ENCODE measurements at places on chromosomes 5 and 9.
A peak's percentile ranks its signal among the peaks of the same experiment; 100 is the strongest.

- no peak for DNase-seq
Observed at GRCh38 chr5:1833264-1834021, 32.2 kb downstream of the NDUFS6 start.

DNA sequence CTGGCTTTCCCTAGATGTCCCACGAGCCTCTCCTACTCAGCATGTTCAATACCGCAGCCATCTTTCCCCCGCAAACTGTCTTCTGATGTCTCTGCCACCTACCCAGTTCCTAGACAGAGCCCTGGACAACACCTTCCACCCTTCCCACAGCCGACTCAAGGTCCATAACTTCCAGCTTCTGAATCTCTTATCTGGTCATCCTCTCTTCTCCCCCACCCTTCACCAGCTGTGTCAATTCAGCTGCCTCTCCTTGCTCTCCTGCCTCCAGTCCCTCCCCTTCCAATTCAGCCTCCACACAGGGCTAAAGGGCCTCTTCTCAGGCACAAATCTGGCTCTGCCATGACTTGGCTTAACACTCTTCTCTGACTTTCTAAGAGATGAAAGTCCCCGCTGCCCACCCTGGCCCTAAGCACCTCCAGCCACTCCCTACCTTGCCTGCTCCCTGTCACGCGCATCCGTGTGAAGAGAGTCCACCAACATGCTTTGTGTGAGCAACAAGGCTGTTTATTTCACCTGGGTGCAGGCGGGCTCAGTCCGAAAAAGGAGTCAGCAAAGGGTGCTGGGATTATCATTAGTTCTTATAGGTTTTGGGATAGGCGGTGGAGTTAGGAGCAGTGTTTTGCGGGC lies 25.2 kb downstream of the AQP7 start:
- DNase-seq, result no peak

DNA sequence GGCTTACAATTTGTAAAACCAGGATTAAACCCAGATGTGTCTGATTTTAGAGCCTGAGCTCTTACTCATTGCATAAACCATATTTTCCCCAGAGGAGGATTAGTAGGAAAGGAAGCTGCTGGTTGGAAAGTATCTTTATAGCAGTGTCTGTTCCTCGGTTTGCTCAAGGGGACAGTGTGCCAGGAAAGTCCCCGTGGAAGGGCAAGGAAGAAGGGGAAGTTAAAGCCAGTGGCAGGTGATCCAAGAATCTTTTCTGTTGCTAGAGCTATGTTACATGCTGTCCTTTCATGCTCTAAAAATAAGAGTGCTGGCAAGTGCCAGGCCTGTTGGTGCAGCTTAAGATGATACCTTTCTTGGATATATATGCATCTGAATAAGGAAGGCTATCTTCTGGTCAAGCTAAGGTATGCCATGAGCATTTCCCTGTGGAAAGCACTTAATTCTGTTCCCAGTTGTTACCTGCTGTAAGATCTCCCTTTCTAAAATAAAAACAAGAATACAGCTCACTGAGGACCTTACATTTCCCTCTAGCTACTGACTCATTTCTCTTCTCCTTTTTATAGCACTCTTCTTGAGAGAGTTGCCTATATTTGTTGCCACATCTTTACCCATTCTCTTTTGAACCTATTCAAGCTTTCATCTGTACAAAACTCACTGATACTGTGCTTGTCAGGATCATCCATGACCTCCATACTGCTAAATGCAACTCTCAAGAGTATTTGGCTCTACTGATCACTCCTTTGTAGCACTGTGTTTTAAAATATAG lies 8.0 kb downstream of the PDCD1LG2 start:
- no peak for DNase-seq

DNA sequence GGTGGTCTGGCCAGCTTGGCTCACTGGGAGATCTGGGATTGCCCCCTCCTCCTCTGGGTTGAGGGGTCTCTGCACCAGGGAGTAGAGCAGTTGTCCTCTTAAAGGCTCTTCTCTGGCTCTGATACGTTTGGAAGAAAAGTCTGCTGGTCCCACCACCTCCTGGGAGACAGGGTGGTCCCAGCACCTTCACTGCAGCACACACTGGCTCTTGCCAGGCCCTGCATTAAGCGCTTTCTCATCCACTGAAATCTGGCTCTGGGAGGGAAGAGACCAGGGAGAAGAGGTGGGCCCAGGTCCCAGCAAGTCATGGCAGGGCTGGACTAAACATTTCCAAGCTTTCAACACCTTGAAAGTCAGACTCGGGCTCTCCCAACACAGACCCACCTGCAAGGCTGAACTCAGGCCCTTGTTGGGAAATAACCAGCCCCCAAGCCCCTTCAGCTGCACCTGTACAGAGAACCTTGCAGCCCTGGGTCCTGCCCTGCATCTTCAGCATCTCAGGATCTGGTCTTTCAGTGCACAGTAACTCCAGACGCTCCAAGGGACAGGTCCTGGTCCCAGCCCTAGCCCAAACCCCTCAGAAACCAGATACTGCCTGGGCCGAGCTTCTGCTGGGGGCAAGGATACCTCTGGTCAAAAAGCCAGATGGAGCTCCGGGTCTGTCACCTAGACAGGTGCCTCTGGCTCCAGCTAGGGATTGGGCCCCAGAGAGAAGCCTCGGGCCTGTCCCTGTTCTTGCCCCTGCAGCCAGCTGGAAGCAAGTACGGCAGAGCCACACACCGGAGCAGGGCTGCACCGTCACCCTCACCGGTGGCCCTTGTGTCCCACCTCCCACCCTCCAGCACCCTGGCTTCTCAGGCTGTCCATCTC lies 134.5 kb downstream of the DAB2IP start:
- DNase-seq, result no peak

- peak; percentile 4 for DNase-seq
Observed at GRCh38 chr5:79924936-79925893, 65.8 kb downstream of the MTX3 start.

DNA sequence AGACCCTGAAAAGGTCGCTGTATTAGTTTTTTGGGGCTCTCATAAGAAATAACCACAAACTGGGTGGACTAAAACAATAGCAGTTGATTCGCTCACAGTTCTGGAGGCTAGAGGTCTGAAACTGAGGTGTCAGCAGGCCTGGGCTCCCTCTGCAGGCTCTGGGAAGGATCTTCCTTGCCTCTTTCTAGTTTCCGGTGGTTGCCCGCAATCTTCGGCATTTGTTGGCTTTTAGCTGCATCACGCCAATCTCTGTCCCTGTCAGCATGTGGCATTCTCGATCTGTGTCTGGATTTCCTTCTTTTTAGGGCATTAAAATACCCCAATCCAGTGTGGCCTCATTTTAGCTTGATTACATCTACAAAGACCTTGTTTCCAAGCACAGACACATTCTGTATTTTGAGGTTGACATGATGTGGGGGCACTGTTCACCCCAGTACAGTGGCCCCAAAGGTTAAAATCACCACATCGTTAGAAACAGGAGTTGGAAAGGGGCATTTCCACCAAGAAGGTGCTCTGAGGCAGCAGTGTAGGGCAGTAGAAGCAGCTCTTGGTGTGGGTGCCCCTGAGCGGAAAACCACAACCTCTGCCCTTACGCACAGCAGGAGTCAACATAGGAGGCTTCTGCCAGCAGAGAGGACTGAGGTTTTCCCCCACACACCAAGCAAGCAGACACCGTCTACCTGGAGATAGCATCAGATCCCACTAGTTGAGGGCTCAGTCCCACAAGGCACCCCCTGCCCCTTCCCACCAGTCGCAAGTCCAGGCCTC lies 13.5 kb downstream of the ZNF79 start:
- DNase-seq, result no peak

DNA sequence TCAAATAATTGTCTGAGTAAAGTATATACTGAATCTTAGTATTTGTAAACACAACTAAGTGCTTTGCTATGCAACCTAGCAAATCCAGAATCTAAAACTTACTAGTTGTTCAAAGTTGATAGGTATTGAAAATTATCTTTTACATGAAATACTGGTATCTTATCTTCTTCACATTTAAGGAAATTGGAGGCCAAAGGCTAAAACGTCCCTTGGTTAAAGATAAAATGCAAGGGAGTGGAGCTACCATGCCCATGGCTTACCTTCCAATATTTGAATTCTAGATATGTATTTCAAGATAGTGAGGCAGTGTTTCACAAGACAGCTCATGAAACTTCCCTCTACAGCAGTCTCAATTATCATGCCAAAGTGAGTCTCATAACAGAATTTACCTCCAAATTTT lies 373.5 kb downstream of the KIAA0825 start:
- DNase-seq, result no peak

Data from NCI-H526 (cell line).